Fibroblast of skin of scalp (primary cell): ENCODE measurements at places on chromosomes 1 and 21.
A peak's percentile ranks its signal among the peaks of the same experiment; 100 is the strongest.

- no peak for DNase-seq
These were observed 35.2 kb upstream of the NTPCR start for GRCh38 chr1:232915212-232915611.

GRCh38 chr21:45335761-45336534 lies 48.3 kb upstream of the POFUT2 start:
- no peak for DNase-seq

- peak; percentile 92 for DNase-seq
These were observed 255.9 kb downstream of the HHAT start for GRCh38 chr1:210584439-210585113.

GRCh38 chr1:21294266-21294989 lies 4.2 kb upstream of the ECE1 start:
- DNase-seq: no peak

GRCh38 chr1:183632964-183633363 lies 2.6 kb downstream of the ARPC5 start:
- DNase-seq: no peak

- no peak for DNase-seq
These were observed 10.1 kb upstream of the ACTRT2 start for GRCh38 chr1:3011127-3011526.

- DNase-seq: no peak
These were observed 30.0 kb upstream of the PADI6 start for GRCh38 chr1:17342014-17342441.

GRCh38 chr1:172269644-172270043 lies 150.8 kb upstream of the C1orf105 start:
- peak; percentile 47 for DNase-seq

DNA sequence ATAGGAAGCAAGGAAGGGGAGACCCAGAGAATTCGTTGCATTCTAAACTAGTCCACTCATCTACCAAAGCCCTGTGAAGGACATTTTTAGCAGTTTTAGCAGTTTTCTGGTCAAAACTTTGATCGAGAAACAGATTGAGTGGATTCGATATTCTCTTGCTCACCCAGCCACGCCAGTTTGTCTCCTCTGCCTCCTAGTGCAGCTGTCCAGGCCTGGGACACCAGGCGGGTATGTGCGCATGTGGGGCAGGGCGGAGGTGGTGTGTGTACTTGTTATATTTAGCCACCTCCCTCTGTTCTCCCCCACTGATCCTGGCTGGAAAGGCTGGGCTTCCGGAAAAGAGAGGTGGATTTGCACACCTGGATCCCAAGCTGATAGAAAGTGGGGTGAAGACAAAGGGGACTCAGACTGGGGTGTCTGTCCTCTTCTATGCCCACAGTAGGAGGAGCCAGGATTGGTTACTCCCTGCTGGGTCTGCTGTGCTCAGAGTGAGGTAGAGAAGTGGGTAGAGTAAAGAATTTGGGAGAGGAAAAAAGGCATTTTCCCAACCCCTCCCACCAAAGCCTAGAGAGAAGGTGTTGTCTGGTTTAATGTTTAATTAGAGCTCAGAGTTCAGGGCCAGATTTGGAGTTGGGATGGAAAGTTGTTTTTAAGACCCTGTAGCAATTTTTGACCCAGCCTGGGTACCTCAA lies 3.8 kb downstream of the LMNA start:
- no peak for DNase-seq

- no peak for DNase-seq
These were observed 77.5 kb upstream of the KIF1B start for GRCh38 chr1:10132852-10133251.

DNA sequence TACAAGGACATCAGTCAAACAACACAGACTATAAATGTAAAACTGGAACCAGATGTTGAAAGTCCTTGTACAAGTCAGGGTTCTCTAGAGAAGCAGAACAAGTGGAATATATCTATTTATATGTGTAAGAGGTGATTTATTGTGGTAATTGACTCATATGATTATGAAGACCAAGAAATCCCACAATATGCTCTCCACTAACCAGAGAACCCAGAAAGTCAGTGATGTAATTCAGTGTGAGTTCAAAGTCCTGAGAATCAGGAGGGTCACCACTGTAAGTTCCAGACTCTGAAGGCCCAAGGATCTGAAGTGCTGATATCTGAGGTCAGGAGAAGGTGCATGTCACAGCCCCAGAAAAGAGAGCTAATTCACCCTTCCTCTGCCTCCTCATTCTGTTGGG lies 57.0 kb downstream of the LRRC53 start:
- DNase-seq: no peak

- DNase-seq: no peak
These were observed 54.8 kb downstream of the KIF21B start for GRCh38 chr1:200968469-200969410.
